OCI-M1 (cell line): ENCODE measurements at places on chromosomes 7 and 10.
A peak's percentile ranks its signal among the peaks of the same experiment; 100 is the strongest.

- DNase-seq, result peak; percentile 68
These were observed 631.4 kb upstream of the POT1 start for GRCh38 chr7:125561006-125561405.

DNA sequence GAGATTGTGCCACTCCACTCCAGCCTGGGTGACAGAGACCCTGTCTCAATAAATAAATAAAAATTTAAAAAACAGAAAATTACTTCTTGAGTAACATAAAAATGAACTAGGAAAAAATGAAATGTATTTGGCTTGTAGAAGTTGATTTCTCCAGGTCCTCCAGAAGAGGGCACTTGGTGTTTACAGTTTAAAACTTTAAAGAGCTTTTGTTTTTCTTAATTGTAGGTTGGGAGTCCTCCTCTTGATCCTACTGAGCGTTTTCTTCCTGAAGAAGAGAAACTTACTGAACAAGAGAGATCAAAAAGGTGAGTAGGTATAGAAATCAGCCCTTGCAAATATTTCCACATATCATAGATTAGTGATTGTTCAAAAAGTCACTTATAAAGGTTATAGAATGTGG, 16.2 kb downstream of the KIFBP start:
- DNase-seq, result peak; percentile 85

DNA sequence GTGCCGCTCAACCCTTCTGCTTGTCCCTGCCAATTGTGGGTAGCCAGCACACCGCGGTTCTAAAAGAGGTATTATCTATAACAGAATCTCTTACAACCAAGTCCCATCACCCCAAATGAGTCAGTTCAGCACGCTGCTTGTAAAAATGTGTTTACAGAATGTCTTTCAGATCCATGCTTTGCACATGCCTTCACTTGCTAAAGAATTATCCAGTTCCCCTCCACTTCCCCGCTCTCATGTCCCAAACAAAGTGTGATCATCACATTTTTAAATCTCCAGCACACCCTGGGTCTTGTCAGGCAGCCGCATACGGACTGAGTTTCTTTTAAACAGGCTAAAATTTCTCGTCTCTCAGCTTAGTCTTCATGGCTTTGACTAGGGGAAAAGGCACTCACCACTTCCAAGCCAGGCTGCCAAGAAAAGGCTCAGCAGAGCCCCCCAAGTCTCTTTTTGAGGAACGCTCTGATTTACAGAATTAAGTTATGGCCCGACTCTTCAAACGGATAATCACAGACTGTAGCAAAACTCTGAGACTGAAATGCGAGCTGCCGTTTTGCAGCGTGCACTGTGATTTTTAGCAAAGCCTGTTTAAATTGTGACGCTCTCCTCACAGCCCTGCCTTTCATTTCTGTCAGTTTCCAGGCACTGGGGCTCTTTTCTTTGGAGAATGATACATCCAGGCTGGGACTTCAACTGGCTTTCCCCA, 29.8 kb upstream of the FGFR2 start:
- DNase-seq, result no peak

DNA sequence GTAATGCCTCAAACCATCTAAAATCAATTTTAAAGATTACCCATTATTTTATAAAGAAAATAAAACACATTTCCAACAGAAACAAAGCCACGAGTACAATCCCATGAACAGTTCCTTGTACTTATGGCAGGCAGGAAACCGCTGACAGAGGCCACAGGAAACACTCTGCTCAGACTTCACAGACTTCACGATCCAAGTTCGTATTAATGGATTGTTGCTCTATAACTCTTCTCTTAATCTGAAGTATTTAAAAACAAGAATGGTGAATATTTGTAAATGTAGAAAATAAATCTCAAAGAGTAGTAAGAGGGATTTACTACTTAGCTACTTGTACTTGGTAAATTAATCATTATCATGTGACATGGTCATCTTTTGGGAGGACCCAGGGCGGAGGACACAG, 78.3 kb downstream of the SNX10 start:
- DNase-seq, result no peak

DNA sequence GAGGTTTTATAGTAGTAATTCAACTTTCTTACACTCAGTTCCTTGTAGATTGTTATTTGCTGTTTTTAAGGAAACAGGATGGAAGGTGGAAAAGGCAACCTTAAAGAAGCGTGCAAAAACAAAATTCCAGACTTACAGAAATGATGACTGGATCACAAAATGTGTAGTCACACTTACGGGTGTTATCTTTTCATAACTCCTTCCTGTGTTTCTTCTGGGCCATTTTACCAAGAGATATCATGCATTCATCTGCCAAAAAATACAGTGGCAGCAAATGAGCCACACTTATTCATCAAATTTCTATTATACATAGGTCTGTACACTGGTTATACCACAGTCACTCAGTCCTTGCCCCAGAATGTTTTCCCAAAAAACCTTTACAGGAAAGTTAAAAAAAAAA, 94.3 kb upstream of the IL6 start:
- no peak for DNase-seq

- DNase-seq, result no peak
These were observed 34.2 kb downstream of the C10orf71 start for GRCh38 chr10:49333192-49333591.

DNA sequence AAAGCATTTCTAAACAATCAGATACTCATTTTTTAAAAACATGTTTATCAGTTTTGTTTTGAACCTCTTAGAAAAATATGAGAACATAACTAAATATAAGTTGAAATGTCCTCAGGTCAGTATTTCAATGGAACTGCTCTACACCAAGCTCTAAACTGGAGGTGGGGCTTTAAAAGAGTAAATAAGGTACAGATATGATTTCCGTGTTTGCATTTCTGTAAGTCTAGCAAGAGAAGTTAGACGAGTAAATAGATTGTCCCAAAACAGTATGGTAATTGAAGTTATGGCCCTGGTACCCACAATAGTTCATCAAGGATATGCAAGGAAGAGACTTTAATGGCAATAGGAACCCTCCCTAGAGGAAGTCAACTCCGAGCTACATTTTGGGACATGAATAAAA, 115.1 kb upstream of the AKR1E2 start:
- no peak for DNase-seq

DNA sequence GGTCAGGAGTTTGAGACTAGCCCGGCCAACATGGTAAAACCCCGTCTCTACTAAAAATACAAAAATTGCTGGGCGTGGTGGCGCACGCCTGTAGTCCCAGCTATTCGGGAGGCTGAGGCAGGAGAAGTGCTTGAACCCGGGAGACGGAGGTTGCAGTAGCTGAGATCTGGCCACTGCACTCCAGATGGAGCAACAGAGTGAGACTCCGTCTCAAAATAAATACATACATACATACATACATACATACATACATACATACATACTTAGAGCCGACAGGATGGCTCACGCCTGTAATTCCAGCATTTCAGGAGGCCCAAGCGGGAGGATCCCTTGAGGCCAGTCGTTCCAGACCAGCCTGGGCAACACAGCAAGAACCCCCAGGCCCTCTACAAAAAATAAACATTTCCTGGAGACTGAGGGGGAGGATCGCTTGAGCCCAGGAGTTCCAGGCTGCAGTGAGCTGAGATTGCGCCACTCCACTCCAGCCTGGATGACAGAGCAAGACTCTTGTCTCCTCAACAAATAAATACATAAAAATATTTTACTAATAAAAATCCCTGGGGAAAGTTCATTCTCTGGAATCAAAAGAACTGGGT, 90.9 kb upstream of the TNRC18 start:
- no peak for DNase-seq

GRCh38 chr10:97759158-97759887, 12.5 kb downstream of the SFRP5 start:
- DNase-seq, result peak; percentile 85

- DNase-seq, result no peak
These were observed 185.3 kb downstream of the DIP2C start for GRCh38 chr10:504121-504611.

GRCh38 chr10:121165276-121165675, 314.1 kb downstream of the WDR11 start:
- no peak for DNase-seq

- DNase-seq, result no peak
These were observed 62.8 kb downstream of the SH3PXD2A start for GRCh38 chr10:103792547-103792946.

GRCh38 chr10:124213471-124213870, 120.1 kb upstream of the CHST15 start:
- DNase-seq, result no peak

- no peak for DNase-seq
These were observed 25.1 kb downstream of the NRP1 start for GRCh38 chr10:33309406-33309805.

- DNase-seq, result no peak
These were observed 89.1 kb downstream of the MMRN2 start for GRCh38 chr10:86868353-86868752.

DNA sequence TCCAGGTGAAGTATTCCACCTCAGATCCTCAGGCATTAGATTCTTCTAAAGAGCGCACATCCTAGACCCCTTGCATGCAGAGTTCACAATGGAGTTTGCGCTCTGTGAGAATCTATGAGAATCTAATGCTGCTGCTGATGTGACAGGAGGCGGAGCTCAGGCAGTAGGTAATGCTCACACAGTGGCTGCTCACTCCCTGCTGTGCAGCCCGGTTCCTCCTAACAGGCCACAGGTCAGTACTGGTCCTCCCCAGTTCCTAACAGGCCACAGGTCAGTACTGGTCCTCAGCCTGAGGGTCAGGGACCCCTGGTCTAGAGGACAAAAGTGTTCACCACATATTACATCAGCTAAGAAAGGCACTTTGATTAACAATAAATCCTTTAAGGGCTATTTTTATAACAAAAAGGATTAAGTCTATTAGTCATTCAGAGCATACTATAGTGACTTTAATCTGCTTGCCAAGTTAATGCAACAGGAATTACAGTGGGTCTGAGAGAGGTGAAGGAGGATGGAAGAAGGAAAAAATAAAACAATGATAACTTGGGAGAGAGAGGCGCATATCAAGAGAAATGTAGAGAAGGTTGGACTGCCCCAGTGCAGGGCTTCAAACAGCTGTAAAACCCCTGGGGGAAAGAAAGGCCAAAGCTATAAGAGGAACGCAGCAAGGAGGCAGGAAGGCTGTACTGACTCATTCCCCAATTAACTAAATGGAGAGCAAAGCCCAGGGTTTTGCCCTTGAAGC, 49.2 kb downstream of the CUL2 start:
- DNase-seq, result no peak

DNA sequence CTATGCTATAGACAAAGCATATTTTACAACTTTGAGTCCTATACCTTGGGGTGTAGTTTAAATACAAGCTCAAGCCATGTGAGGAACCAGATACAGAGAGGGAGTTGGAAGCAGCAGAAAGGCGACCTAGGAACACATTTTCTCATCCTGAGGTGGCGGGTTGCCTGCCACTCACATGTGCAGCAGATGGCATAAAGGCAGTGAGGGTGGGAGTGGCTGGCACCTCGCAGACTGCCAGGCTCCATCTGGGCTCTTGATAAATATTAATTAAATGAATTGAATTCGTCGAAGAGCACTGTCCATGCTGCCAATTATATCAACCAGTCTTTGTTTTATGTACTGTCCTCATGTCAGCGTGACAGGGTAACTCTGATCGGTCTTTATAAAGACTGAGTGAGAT, 79.0 kb upstream of the SEMA3C start:
- no peak for DNase-seq

DNA sequence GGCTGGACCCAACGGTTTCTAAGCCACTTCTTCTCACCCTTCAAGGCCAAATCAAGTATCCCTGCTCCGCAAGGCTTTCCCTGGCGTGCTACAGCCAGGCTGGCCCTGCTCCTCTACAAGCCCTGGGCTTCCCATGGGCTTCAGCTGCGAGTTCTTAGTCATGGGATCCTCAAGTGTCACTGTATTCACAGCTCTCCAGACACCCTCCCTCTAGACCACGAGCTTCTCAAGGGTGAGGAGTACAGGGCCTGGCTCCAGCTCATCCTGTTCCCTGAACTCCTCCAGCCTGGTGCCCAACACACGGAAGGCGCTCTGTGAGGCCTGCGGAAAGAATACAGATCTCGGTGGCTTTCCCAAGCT, 38.8 kb downstream of the FAM53B start:
- no peak for DNase-seq

GRCh38 chr7:98314469-98314868, 33.0 kb downstream of the BRI3 start:
- DNase-seq, result peak; percentile 59

- no peak for DNase-seq
These were observed 578.9 kb downstream of the ZWINT start for GRCh38 chr10:55782181-55782580.

DNA sequence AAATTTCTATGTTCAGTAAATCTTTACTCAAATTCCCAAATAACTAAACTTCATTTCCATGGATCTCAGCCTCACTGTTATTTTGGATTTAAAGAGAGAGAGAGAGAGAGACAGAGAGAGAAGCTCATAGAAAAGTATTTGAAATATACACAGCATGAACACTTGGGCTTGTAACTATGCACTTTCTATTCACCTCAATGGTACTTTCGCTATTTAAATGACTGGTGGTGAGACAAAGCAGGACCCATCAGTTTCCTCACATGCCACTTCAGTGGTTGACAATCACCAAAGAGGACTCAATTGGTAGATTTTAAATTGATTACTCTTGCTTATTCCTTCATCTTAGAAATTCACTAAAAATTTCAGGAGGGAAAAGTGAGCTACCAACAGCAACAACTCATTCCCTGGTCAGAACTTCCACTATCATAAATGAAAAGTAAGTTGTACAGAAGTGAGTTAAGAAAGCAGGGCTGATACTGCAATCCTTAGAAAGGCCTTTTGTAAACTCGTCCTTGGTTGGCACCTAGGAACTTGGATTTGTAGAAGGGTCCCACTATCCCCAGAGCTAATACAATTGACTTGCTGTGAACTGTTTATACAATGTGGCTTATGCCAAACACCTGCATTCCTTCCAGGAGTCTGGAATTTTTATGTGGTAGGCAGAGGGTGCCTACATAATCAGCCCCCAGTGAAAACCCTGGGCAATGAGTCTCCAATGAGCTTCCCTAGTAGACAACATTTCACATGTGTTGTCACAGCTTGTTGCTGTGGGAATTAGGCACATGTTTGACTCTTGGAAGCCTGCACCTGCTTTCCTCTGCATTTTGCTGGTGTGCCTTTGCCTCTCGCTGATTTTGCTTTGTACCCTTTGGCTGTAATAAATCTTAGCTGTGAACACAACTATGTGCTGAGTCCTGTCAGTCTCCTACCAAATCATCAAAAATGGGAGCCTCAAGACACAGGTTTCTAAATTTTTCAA, 10.8 kb downstream of the ERLIN1 start:
- DNase-seq, result no peak

- no peak for DNase-seq
These were observed 44.5 kb downstream of the RBM28 start for GRCh38 chr7:128299109-128299607.
